Left kidney (tissue), 8 donors: ENCODE measurements at places on chromosomes 2 and 18.

- no peak for DNase-seq
These were observed 31.3 kb downstream of the PTPRM start for GRCh38 chr18:7598167-7599047.

GRCh38 chr2:236946871-236947270 lies 138.8 kb upstream of the COPS8 start:
- DNase-seq, result no peak

DNA sequence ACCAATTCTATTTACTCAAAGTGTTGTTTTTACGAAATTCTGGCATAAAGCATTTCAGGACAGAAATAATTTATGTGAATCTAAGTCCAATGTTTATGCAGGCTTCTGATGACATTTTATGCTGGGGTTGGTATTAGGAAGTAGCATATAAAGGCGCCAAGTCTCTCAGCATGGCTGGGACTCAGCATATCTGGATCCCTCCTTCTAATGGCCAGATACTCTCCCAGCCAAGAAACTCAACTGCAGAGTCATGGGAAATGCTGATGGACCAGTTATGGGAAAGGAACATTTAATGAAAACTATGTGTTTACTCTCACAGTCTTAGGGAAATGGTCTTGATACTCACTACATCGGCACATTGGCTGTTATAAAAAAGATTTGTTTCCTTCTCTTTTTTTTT lies 392.2 kb downstream of the ARHGAP15 start:
- DNase-seq, result no peak

- no peak for DNase-seq
These were observed 70.0 kb downstream of the PDCL3 start for GRCh38 chr2:100632759-100633158.

GRCh38 chr2:198117406-198118041 lies 313.1 kb downstream of the PLCL1 start:
- no peak for DNase-seq

GRCh38 chr2:219003979-219004378 lies 10.8 kb upstream of the CRYBA2 start:
- DNase-seq, result no peak

- DNase-seq, result no peak
These were observed 61.6 kb upstream of the LINC00305 start for GRCh38 chr18:64210401-64210949.

DNA sequence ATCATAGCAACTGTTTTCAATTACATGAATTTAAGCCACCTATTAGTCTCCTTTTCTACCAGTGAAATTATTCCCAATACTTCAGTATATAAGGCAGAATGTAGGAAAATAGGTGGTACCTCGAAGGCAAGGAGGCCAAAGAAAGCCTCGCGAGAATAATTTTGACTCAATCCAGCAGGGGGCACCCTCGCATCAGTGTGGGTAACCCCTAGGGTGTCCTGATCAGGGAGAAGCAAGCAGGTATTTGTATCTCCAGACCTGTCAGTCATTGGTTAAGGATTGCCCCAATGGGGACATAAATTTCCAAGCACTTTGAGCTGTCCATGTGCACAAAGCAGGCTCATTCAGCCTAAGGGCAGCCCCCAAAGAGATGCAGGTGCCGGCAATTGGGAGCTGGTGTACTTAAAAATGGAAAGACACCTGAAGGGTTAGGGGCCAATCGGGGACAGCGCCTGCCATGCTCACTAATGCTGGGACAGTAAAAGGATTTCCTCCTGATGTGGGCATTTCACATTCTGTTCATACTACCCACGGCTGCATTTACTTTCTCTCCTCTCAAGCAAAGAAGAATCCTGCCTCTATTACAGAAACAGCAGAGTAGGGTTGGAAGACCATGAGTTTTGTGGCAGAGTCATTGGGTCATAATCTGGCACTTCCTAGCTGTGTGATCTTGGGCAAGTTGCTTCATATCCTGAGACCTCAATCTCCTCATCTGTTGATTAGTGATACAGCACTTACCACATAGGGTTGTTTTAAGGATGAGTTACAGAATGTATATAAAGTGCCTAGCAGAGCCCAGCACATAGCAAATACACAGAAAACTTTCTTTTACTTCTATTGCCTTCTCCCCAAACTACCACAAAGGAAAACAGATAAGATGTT lies 136.1 kb downstream of the ICOS start:
- peak; percentile 7 for DNase-seq
